NCI-H187 (cell line): ENCODE measurements at places on chromosomes 5 and 9.

- no peak for DNase-seq
These were observed 292.6 kb downstream of the ZSWIM6 start for GRCh38 chr5:61624553-61625136.

DNA sequence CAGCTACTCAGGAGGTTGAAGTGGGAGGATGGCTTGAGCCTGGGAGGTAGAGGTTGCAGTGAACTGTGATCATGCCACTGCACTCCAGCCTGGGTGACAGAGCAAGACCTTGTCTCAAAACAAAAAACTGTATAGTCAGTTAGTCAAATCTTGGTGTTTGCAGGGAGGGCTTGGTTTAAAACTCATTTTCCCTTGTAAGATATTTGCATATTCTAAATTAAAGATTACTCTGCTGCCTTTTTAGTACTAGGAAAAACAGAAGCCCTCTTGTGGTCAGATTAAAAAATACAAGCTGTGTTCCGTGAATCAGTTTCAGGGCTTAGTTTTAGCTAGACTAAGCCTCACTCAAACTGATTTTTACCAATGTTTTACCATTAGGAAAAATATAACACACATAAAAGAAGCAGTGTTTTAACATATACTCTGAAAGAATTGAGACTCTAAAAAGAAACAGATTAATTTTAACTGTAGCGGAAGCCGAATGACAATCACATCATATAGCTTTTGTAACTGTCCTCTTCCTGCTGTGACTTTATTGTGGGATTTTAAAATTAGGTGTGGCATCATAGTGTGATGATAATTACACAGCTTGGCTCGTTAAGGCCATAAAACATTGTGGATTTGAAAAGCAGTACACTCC, 84.9 kb upstream of the BASP1 start:
- DNase-seq, result no peak

GRCh38 chr5:159975462-159976019, 33.4 kb upstream of the TTC1 start:
- DNase-seq, result no peak

DNA sequence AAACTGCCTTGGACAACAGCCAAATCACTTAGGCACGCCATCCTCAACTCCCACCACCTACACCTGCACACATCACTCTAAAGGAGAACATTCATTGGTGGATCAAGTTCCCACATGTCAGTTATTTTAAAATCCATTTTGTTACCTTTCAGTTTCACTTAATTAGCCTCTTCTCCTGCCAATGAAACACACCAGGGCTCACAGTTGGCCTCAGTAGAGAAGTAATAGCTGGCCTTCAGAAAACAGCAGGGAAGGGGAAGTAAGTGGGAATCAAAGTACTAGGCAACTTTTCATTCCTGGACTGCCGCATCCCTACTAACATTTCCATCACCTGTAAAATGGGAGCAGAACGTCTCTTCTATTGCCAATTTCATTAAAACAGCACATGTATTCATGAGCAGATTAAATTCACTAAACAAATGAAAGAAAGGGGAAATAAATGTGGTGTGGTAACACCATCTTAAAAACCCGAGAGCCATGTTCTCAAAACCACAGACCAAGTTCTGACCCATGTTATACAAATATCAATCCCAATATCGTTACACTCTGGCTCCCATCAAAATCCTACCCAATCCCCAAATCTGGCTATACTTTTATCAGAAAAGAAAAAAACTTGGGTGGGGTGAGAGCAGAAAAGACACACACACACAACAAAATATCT, 1.7 kb downstream of the SIL1 start:
- DNase-seq, result no peak

DNA sequence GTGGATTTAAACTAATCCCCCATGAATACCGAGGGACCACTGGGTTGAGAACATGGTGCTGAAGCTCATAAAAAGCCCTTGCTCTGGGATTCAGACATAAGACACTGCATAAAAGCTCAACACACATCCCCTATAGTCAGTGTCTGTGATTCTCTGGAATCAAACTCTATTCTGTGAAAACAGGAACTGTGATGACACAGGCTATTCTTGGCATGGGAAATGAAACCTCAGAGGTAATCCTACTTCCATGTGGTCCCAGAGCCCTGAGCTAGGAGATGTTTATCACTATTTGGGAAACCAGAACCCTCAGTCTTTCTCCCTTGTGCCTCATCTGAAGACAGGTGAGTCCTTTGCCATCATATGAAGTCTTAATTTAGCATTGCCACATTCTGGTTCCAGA, 135.4 kb upstream of the PRSS3 start:
- DNase-seq, result no peak

- no peak for DNase-seq
These were observed 5.3 kb downstream of the PRELID2 start for GRCh38 chr5:145829708-145830361.

DNA sequence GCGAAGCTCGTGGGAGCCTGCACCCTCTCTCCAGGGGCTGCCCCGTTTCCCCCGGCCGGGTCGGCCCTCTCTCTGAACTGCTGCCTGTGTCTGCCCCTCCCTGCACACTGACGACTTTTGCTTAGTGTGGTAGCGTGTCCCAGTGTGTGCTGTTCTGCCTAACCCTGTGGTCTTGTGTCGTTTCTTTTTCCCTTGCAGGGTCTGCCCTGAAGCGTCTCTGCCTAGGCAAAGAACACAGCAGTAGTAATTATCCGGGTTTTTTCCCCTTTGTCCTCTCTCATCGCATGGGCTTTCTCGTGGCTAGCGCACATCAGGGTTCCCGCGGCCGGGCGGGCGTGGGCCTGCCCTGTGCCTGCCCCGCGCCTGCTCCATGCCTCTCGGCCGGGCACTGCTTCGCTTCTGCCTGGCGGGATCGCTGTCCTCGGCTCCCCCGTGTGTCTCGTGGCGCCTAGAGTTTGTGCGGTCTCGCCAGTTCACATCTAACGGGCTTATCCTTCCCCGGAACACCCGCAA, 122.7 kb downstream of the WNK2 start:
- DNase-seq, result no peak

DNA sequence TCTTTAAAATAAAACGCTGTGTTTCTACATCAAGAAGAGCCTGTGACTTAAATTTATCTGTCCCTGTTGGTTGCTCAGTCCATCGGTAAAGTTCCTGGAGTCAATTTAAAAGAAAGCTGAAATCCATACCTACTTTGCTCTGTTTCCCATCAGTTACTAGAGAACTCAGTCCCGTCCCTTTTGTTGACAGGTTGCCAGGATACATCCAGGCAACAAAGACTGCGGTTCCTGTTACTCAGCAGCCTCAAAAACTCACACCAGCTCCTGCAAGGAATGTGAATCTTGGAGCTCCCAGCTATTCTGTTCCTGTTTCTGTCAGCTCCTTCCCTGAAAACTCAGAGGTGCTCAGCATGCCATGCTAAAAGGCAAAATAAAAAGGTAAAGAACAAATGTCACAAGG, at the start of gene ZNF474:
TSS of gene ZNF474 (plus strand) at position 241 of the 400 bp plus-strand sequence. CDS start 22,445 bp downstream, outside the sequence.
- DNase-seq, result no peak

- no peak for DNase-seq
These were observed 283.9 kb downstream of the ADAMTS6 start for GRCh38 chr5:65197531-65198455.
